Endothelial cell (in vitro differentiated cells): ENCODE measurements at places on chromosomes 12 and 14.
A peak's percentile ranks its signal among the peaks of the same experiment; 100 is the strongest.

- DNase-seq: no peak
Measured at GRCh38 chr14:31128601-31129526, 78.7 kb downstream of the HECTD1 start.

- DNase-seq: no peak
Measured at GRCh38 chr12:59808317-59808910, 212.6 kb downstream of the SLC16A7 start.

GRCh38 chr14:76320486-76320885, 55.5 kb upstream of the ESRRB start:
- DNase-seq: no peak

DNA sequence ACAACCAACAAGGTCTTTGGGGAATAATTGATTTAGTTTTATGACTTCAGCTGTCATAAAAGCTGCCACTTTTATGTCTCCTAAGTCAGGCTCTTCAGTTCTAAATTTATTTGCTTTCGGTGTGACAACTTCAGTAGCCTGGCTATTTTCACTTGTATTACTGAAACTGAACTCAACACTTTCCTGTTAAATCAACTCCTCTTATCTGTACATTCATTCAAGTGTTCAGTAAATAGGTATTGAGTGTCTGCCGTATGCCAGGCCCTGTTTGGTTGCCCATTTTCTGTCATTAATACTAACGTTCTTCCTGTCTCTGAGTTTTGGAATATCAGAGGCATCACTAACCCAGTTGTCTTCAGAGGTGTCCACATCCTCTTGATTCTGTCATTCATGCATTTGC, 7.5 kb downstream of the UTP20 start:
- no peak for DNase-seq

DNA sequence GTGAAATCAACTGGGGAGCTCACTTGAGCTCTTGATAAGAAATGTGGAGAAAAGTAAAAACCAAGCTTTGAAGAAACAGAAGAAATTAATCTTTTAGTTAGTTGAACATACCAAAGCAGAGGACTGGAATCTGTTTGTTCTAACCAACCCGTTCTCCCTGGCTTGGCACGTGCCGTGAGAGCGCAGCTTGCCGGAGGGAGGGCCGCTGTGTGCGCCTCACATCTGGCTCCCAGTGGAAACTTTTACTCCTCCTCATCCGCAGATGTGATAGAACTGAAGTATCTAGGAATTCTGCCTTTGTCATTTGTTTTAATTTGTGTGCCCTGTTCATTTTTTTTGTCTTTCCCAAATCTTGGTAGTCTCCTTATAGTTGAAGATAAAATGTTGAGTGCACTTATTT, 64.9 kb downstream of the DDX51 start:
- no peak for DNase-seq

DNA sequence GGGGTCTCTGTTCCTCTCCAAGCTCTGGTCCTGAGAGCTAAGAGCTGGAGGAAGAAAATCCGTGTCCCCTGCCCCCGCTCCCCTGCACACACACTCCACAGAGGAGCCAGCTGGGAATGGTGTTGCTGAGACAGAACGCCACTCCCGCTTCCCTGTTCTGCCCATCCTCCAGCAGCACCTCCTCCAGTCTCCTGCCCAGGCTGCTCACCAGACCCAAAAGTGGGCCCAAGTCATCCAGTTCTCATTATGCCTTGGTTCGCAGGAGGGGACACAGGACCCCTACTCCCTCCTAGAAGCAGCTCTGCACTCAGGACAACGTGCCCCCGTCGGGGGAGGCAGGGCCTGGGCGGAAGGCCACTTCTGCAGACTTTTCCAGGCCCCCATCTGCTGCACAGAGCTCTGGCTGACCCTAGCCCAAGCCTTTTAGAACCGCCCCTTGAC, 830 bp upstream of the TRMT61A start:
- no peak for DNase-seq

GRCh38 chr12:55957106-55957859, 8.6 kb downstream of the PMEL start:
- no peak for DNase-seq

GRCh38 chr12:15038137-15038536, 65.3 kb downstream of the PDE6H start:
- DNase-seq: no peak

- peak; percentile 49 for DNase-seq
Measured at GRCh38 chr14:65170768-65171507, 68.6 kb upstream of the MAX start.

- peak; percentile 21 for DNase-seq
Measured at GRCh38 chr14:52694761-52695480, 437 bp downstream of the ERO1A start.

DNA sequence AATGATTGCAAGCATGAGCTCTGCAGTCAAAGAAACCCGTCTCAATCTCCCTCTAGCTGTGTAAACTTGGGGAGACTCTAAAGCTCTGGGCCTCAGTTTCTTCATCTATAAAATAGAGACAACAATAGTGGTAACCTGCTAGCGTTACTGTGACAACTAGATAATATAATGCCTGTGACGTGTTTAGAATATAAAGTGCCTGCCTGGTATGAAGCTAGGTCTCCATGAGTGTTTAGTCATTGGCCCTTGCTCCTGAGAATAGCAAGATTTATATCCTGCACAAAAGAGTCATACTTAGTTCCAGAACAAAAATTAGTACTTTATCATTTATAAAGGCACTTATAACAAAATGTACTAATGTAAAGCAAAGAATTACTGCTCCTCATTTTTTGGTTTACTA, 8.8 kb upstream of the DCP1B start:
- DNase-seq: no peak

- DNase-seq: no peak
Measured at GRCh38 chr12:72622556-72622955, 350.4 kb downstream of the TRHDE start.

DNA sequence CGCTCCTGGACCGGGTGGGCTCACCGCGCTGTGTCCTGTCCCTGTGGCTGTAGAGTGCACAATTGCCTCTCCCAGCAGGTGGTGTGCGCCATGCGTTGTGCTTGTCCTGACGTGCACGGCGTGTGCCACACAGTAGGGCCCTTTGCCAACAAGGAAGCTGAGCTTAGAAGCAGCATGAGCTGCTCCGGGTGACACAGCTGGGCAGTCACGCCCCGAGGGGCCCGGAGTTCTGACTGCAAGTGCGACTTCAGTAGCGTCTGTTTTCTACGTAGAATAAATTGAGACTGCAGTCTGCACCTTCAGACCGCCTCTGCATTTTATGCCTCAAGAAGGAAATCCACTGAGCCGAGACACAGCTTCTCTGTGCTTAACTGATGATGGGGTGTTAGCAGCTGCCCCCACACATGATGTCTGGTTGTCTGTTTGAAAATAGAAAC, 81.6 kb downstream of the ADGRD1 start:
- no peak for DNase-seq

DNA sequence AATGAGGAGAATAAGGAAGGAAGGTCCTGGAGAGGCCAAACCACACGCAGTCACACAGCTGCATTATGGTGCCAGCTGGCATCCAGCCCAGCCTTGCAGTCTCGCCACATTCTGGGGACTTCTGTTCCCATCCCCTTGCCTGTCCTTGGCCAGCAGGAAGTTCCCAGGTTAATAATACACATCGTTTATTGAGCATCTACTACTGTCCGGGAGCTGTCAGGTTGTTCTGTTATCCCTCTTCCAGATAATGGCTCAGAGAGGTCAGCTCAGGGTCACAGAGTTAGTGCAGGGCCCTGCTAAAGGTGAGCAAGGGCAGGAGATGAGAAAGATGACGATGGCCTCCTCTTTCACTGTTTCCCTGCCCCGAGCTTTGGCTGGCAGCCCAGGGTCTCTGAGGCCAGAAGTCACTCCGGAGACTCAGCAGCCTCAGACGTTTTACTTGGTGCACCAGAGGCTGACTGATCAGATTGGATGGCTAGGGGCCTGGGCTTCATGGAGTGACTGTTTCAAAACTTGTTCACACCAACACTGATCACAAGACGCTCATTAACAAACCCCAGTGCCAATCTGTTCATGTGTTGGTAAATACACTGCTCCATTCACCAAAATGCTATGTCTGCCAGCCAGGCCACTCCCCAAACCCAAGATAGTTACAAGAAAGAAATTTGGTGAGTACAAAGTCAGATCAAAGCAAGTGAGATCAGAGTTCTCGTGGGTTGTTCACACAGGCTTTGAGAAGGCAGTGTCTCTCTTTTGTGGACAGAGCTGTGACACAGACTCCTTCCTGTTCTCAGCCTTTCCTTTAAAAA, 79.2 kb downstream of the B4GALNT3 start:
- no peak for DNase-seq

- DNase-seq: no peak
Measured at GRCh38 chr12:103128862-103129501, 171.5 kb downstream of the ASCL1 start.

GRCh38 chr12:28611115-28611435, 420.8 kb downstream of the CCDC91 start:
- no peak for DNase-seq

DNA sequence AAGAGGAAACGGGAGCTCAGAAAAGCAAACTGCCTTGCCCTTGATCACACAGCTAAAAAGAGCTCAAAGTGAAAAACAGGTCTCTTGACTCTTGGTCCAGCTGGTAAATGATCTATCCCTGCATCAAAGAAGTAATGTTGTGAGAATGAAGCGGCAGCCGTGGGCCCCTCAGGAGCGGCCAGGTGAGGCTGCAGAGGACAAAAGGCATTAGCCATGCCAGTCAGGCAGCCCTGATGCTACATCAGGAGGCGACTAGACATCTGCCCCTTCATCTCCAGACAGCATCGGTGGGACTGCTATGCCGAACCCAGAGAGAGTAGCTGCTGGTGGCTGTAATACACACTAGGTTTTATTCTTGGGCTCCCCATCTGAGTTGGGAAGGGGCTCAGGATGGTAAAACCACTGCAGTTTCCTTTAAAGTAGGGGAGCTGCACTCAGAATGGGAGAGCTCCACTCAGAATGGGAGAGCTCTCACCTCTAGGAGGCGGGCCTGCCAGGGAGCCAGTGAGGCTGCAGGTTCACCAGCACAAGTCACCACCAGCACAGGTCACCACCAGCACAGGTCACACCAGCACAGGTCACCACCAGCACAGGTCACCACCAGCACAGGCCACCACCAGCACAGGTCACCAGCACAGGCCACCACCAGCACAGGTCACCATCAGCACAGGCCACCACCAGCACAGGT, 120.1 kb downstream of the TSPAN9 start:
- DNase-seq: no peak

- DNase-seq: no peak
Measured at GRCh38 chr12:21239866-21240265, 94.9 kb downstream of the SLCO1A2 start.

DNA sequence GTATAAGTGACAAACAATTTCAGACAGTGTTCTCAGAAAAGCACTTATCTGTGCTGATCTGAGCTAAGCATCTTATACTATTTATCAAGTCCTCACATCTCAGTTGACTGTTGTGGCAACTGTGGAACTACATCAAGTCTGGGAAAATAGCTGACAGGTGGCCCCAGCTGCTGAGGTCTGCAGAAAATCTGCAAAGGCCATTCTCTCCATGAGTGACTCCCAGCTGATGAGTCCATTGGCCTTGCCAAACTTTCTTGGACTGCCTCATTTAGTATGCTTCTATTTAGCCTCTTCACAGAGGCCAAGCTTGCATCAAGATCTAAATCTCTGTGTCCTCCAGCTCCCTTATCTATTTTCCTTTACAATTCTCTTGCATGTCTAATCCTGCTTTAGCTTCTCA, 174.5 kb upstream of the RBM19 start:
- DNase-seq: no peak
